ENCODE measurements at places on chromosomes 4 and X. TPM values are rescaled to one million over a fixed set of nuclear protein-coding genes. Genes with fewer than 3 reads are reported as not detected.

Gene CRMP1
- 1.5 TPM for total RNA-seq

Gene ADGRG2
- 0.62 TPM for total RNA-seq

Gene ZNF157
- total RNA-seq: not detected

- DNase-seq: peak; percentile 44
Observed at GRCh38 chr4:2060611-2061185, 1.6 kb downstream of the NAT8L start.

DNA sequence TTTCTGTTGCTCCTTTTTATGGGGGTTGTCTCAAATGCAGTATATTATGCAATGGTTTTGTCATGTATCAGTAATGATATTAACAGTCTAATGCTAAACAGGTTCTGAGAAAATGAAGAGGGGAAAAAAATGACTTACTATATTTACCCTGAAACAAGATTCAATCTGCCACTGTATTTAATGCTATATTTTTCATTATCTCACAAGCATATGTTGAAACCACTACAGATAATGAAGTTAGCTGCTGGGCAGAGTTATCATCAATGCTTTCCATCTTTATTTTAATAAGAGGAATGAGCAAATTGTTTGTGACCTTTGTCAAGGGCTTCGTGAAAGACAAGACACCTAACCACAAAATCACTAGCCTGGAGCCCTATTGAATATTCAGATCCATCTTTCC lies 32.6 kb upstream of the NAA11 start:
- no peak for DNase-seq

- DNase-seq: no peak
Observed at GRCh38 chrX:15129412-15129811, 140.5 kb downstream of the ASB9 start.

DNA sequence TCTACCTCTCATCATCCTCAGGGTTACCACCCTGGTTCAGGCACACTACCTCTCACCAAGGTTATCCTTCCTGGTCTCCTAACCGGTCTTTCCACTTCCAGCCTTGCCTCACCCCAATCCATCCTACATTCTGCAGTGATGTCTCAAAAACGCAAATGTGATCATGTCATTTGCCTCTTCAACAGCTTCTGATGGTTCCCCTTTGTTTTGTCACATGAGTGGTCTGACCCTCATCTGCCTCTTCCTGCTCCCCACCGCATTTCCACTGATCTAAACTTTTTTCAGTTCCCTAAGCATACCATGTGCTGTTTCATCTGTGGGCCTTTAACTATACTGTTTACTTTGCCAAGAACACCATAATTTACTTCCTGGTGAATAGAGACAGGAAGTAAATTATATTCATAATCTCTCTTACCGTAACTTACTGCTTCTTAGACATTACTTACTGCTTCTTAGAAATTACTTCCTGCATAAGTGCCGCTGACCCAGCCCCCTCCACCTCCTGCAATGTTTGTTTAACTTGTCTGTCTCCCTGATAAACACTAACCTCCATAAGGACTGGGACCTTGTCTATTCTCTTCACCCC lies 27.1 kb upstream of the NSUN7 start:
- DNase-seq: no peak
